HuH-7 (cell line): ENCODE measurements at places on chromosomes 3 and 15.

DNA sequence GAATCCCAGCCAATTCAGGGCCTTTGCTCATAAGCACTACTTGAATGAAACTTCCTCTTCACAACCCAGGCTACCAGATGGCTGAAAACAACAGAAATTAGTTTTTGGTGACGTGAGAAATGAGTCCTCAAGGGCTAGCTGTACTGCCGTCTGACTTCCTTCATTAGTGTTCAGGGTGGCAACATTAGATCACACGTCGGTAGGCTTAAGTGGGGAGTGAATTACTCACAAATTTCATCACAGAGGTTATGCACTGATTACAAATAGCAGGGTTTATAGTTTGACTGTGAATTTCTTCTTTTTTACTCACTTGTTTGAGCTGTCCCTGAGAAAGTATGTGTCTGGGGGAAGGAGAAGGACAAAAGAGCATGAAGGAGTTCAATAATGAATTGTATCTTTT is 397.2 kb downstream of the GAP43 start:
- no peak for DNase-seq

DNA sequence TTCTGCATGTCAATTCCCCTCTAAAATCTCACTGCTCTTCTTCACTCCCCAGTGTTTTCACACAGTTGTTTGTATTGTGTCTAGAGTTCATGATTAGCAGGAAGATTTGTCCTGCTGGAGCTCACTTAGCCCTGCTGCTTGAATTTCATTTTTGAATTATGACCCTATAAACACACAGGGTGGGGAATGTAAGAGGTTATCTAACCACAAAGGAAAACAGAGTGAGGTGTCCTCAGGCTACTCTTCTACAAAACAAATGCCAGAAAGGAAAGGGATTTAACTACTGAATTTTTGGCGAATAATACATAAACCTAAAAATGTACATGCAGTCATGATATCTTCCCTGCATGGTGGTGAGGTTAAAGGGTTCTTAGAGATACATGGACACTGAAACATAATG is 215.1 kb upstream of the CNTN4 start:
- no peak for DNase-seq

DNA sequence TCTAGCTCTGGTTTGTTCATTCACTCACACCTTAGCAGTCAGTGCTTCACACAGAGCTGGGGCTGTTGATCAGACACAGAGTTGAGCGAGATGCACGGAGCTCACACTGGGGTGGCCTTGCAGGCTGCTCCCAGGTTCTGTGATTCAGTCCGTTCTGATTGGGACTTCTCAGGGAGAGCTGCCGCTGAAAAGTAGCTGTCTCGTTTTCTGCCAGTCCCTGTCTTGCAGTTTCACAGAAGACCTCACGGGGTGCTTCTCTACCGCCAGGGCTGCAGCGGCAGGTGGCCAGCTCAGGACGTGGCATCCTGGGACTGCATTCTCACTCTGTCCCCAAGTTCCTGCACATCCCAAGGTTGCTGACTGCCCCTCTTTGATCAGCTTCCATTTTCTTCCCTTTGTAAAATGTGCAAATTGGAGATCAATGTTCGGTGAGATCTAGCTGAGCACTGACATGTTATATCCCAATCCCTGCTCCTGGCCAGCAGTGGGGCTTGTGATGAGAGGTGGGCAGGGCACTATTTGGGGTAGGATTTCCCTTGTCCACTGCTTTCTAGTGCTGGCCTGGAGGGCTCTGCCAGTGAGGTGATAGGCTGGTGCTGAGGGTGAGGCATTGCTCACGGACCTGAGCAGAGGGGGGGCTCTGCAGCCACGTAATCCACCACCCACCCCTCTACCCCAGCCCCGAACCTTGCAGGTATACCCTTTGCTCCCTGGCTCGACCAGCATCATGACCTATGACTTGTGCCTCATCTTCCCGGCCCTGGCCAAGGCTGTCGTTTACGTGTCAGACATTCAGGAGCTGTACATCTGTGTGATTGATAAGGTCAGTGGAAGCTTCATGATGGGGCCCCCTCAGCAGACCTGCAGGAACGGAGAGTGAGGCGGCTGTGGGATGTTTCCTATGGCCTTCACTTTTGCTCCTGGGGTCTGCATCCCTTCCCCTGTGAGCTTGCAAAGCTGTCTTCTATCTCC is 5.3 kb upstream of the TXNRD3 start:
- DNase-seq: peak; percentile 46

GRCh38 chr3:106337116-106337515 is 468.3 kb upstream of the CBLB start:
- DNase-seq: no peak

- DNase-seq: no peak
Measured at GRCh38 chr3:112741983-112742382, 101.0 kb upstream of the CCDC80 start.

DNA sequence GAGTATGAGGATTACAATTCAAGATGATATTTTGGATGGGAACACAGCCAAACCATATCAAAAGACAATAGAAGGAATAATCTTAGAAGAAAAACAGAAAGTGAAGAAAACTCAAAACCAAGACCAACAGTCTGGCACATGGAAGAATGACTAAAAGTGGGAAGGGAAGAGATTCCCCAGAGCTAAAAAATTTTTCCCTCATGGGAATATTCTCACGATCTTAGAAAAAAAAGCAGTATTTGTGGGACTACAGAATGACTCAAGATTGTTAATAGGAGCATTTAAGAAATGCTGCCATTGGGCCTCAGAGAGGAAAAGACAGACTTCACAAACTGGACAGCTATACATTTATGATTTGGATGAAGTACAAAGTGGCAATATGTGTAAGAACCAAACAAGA is 18.3 kb downstream of the OSTN start:
- DNase-seq: no peak

DNA sequence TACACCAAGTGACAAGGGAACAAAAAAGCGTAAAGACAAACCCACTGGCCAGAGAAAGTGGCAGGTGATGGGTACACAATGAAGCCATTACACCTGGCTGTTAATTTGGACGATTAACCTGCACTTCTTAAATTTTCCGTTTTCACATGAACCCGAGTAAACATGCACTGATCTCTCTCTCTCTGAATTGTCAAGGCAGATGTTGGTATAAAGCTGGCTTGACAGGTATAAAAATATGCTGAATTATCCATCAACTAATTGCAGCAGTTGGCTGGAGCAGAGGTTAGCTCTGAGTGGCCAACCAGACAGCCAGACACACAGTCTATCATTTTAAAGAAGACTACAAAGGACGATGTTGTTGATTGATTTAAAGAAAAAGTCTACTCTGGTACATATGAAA is 561.7 kb upstream of the ALCAM start:
- no peak for DNase-seq

DNA sequence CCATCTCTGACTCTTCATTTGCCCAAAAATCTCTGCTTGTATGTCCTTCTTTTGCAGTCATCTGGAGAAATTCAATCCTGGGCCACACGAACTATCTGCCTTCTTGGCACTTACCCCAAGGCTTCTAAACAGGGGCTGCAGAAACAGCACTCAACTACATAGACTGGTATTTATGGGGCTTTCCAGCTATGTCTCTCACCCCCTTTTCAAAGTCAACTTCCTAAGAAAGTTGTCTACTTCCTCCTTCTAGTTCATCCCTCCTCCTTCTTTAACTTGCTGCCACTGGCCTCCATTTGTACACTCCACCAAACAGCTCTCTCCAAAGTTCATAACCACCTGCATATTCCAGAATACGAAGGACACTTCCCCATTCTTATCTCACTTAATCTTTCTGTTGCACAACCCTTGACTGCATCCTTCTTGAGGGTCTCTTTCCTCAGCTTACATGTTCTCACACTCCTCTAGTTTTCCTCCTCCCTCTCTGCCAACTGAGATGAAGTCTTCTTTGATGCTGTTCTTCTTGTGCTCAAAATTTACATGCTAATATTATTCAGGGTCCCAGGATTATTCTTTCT is 55.2 kb downstream of the PLD1 start:
- no peak for DNase-seq

DNA sequence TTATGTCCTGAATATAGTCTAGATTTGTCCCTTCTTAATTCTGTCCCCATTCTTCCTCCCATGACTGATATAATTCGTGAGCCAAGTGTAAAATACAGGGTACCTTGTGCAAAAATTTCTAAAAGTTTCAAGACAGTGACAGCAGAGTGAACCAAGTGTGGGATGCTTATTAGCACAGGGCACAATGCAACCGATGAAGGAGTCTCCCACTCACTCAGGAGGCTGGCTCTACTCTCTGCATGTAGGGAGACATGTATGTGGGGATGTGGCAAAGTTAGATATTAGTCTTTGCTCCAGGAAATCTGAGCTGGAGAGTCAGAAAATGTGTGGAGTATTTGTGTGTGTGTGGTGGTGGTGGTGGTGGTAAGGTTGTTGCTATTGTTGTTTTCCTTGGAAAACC is 305.9 kb downstream of the CHL1 start:
- DNase-seq: no peak

DNA sequence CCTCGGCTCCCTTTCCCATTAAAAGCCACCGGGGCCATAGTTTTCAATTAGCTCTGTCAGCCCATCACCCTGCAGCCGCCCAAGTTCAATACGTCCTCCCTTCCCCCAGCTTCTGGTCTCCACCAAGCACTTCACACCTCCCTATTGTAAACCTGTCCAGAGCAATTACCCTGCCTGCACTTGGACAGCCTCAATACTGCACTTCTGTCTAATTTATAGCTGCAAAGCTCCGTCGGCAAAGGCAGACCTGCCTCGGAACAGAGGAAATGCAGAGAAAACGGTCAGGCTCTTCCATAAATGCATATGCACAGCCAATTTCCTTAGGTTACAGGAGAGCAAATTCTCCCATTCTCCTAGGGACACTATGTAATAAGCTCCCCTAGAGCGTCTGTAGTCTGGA is 21.9 kb downstream of the LRIG1 start:
- DNase-seq: no peak

DNA sequence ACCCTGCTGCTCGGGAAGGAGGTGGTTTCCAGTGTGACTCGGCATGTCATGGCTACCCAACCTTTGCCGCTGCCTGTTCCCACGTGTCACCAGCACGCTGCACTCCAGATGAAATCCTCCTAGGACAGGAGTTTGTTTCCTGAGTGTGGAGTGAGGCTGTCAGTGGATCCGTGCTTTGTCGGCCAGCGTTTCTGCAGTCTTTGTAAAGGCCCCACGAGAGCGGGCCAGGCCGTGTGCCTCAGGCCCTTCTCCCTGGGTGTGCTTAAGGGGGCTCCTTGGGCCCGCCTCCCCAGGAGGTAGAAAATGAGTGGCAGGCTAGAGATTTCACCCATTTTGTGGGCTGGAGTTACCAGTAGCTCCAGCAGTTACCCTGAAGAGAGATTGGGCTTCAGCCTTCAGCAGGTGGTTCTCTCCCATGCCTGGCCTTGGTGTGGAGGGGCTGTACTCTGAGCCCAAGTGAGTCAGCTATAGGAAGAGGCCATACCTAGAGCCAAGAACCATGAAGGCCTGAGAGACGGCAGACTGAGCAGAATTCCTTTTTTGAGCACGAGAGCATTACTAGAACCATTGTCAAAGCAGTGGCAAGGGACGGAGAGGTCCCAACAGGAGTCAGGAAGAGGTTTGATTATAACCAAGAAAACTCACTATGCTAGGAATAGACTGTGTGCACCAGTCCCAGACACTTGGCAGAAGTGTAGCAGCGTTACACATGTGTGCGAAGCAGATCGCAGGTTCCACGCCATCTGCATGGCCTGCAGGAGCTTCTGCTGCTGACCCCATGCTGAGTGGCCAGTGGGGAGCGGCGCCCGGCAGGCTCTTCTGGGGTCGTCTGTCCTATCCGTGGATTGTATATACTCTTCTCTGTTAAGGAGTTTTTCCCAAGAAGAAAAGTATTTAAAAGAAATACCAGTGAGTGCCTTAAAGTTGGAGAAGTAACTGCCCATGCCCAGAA is 14.5 kb downstream of the MAP6D1 start:
- DNase-seq: no peak

DNA sequence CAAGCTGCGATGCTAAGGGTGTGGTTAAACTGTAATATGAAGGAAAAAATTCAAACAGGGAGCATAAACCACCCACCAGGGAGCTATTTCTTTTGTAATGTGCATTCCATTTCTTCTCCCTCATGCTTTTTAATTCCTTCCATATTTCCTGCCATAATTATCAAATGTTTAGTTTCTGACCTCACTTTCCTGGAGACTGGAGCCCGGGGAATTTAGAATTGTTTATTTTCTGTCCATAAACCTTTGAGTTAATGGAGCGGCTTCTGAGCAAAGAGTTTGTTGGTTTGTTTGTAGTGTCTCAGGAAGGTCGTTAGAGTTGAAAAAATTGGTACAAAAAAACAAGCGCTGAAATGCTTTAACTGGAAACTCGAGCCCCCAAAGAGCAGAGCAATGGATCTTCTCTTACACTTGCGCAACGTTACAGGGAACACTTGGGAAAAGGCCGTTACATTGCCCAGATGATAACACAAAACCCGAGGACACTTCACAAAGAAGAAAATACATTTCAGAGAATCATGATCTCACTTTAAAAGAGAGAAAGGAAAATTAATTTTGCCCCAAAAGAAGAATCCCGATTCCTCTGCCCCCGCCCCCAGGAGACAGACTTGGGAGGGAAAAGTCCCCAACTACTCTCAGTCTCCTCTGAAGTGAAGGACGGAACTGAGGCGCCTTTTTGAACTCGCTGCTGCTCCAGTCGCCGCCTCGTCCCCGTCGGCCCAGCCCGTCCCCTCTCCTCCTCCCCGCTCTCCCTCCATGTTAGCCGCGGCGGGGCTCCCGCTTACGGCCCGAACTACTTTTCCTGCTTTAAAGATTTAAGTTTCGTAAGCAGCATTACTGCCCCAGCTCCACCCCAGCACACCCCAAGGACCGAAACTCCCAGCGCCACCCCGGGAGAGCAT is 842 bp downstream of the FSTL1 start:
- DNase-seq: peak; percentile 40

GRCh38 chr3:88019024-88019423 is 39.8 kb downstream of the CGGBP1 start:
- no peak for DNase-seq

- DNase-seq: no peak
Measured at GRCh38 chr3:12477256-12477655, 7.0 kb upstream of the TSEN2 start.

DNA sequence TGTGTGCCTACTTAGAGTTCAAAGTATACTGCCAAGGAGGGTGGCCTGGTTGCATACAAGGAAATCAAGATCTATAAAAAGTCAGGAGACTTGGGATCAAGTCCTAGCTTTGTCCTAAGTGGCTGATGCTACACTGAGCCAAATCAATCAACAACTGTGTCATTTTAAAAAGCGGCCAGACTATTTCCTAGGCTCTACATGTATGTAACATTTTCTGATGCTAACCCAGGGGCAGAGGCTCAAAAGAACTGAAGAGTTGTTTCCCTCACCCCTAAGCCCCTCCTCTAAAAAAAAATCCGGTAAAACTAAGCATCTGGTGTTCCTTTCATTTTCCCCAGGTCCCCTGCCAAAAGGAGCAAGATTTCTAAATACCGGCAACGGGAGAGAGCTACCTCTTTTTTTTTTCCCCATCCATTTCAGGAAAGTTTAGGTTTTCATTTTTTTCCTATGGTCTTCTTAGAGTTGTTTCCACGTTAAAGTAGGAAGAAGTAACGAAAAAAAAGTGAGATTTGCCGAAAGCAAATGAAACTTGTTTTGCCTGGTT is 18.8 kb upstream of the CHD2 start:
- DNase-seq: no peak
